ENCODE measurements at places on chromosomes 5 and 9.

DNA sequence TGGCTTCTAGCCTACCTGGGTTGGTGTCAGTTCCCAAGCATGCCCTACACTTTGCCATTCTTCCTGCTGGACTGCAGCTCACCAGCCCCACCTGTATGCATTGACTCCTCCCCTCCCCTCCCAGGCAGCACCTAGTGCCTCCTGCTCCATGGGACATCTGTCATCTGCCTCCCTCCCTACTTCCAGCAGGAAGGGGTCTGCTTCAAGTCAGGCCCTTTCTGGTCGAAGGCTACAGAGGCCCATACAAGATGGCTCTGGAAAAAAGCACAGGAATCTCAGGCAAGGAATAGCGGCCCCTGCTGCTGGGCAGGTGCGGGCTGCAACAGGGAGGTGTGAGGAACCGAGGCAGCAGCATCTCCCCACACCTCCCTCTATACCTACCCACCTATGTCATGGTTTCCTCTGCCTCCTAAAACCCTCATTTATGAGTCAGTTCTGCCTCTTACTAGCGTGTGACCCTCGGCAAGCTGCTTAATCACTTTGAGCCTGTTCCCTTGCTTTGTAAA, 19.7 kb downstream of the WWC1 start:
- DNase-seq, result no peak

DNA sequence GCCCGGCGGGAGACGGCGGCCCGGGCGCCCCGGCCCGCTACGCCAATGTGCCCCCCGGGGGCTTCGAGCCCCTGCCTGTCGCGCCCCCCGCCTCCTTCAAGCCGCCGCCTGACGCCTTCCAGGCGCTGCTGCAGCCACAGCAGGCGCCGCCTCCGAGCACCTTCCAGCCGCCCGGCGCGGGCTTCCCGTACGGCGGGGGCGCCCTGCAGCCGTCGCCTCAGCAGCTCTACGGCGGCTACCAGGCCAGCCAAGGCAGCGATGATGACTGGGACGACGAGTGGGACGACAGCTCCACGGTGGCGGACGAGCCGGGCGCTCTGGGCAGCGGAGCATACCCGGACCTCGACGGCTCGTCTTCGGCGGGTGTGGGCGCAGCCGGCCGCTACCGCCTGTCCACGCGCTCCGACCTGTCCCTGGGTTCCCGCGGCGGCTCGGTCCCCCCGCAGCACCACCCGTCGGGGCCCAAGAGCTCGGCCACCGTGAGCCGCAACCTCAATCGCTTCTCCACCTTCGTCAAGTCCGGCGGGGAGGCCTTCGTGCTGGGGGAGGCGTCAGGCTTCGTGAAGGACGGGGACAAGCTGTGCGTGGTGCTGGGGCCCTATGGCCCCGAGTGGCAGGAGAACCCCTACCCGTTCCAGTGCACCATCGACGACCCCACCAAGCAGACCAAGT, 723 bp downstream of the SNX18 start:
- DNase-seq, result peak; percentile 80

- no peak for DNase-seq
Observed at GRCh38 chr5:1842004-1842819, 40.5 kb downstream of the IRX4 start.

DNA sequence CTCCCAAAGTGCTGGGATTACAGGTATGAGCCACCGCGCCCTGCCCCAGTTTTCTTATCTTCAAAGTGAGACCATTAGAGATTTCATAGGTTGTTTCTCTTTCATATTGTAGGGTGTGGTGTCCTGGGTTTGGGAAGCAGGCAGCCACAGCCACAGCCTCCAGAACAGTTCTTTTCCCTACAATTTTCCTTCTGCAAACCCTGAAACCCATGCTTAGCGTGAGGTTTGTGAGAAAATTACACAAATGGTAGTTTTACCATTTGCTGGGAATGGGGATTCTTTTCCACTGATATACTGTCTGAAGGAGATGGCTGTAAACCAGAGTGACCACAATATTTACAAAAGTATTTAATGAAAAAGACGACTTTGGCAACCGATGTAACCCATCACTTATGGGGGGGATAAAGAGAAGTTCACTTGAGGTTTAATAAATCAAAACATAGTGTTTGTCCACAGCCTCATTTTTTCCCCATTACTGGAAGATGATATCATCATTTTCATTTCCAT, 26.7 kb upstream of the ECM2 start:
- DNase-seq, result no peak

- DNase-seq, result no peak
Observed at GRCh38 chr9:18705796-18706392, 231.9 kb downstream of the ADAMTSL1 start.
